Stimulated activated CD4-positive, alpha-beta T cell treated with anti-CD3 and anti-CD28 coated beads, Interleukin-12 subunit alpha, Interleukin-12 subunit beta, amount 100 ng/mL, for 4 hours (primary cell): ENCODE measurements at places on chromosomes 2 and 18.

DNA sequence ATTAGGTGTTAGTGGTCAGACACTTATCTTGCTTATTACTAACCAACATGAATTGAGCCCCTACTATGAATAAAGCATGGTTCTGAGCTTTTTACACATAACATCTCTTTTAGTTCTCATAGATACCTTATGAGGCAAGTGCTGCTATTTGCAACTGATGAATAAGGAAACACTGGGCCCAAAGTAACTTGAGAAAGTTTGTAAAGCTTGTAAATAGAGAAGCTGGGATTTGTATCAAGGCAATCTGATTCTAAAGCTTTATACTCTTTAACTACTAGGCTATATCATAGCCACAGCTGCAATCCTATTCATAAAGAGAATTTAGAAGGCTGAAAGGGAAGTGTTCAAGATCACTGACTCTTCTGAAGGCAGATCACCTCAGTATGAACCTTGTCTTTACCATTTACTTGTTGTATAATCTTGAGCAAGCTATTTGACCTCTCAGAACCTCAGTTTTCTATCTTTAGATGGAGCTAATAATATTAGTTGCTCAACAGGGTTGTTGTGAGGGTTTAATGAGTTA, 60.4 kb downstream of the ABCB11 start:
- no peak for DNase-seq

DNA sequence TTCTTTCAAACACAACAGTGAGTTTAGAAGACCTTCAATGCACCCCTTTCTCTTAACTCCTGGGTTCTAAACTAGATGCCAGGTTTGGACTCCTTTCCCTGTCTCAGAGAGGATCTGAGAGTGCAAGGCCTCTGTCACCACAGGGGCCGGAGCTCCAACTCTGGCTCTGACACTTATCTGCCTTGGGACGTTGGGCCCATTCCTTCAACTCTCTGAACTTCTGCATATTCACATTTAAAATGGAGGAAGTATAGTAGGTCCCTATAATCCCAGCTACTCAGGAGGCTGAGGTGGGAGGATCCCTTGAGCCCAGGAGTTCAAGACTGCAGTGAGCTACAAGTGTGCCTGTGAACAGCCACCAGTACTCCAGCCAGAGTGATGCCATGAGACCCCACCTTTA, 44.1 kb upstream of the ZFP36L2 start:
- no peak for DNase-seq

GRCh38 chr2:202121532-202122162, 48.6 kb downstream of the KIAA2012 start:
- DNase-seq = no peak

- DNase-seq = no peak
Observed at GRCh38 chr2:205654878-205655605, 27.3 kb upstream of the NRP2 start.

DNA sequence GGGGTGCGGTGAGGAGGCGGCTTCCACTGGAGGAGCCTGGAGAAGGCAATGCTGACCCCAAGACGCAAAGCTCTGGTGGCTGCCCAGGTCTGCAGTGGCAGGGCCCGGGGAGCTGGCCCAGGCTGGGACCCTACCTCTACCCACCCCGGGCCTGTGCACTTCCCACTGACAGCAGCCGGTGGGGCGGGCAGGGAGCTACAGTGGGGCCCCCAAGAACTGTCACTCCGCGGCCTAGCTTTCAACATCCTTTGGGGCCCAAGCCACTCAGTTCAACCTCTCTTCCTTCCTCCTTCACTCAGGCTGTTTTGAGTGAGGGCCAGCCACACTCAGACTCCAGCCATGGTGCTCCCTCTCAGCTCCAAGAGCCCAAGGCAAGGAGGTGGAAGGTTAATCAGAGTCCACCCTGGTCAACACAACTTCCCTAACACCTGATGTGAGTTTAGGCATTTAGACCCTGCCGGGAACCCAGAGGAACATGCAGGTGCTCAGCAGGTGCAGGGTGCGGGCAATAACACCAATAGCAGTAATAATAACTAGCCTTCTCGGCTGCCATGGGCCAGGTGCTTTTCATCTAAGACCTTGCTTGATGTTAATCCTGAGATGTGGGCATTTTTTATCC, 93.6 kb downstream of the ZFP36L2 start:
- DNase-seq = no peak

- no peak for DNase-seq
Observed at GRCh38 chr18:79493801-79494211, 98.1 kb downstream of the NFATC1 start.

GRCh38 chr2:196208915-196209314, 37.5 kb upstream of the STK17B start:
- no peak for DNase-seq

- no peak for DNase-seq
Observed at GRCh38 chr2:205636549-205637319, 45.6 kb upstream of the NRP2 start.

GRCh38 chr2:146579147-146579930, 1265.5 kb upstream of the ACVR2A start:
- DNase-seq = no peak

GRCh38 chr2:56801770-56802169, 618.0 kb downstream of the CCDC85A start:
- no peak for DNase-seq

- no peak for DNase-seq
Observed at GRCh38 chr2:200596774-200597570, 11.2 kb downstream of the AOX1 start.

DNA sequence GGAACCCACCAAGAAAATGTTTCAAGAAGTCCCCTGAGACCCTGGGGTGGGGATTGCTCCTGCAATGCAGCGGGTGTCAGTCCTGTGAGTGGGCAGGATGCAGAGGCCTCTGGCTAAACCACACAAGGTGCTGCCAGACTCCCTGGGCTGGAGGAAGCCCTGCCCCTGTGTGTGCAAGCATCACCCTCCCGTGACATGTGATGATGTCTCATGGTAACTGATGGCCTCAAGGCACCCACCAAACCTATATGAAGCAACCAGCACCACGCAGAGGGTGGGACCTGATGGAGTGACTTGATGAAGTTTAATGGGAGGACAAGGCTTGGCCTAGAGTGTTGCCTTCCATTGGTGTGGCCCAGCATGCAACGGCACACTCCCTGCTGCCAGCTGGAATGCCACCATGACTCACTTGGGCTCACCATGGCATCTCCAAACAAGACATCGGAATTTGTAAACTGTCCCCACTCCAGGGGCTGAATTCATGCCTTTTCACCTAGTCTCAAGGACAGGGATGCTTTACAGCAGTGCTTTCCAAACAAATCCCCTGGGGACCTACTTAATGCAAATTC, 8.7 kb upstream of the SLC14A1 start:
- DNase-seq = no peak

- no peak for DNase-seq
Observed at GRCh38 chr18:21300908-21301200, 58.8 kb downstream of the GREB1L start.

DNA sequence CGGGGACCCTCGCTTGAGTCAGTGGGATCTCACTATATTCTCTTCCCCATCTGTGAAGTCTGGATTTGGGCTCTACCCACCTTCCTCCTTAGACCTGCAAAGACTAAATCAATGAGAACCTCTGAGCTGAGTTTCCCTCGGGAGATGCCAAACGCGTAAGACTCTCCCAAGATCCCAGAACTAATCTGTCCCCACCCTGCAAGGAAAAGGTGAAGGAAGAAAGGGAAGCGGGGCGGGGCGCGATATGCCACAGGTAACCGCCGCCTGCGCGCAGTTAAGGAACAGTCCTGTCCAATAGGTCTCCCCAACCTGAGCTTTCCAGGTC, 780 bp downstream of the SRD5A2 start:
- no peak for DNase-seq

- peak; percentile 66 for DNase-seq
Observed at GRCh38 chr18:63161761-63162195, 157.8 kb downstream of the BCL2 start.

- no peak for DNase-seq
Observed at GRCh38 chr2:116987447-116987846, 827.0 kb upstream of the DDX18 start.

- DNase-seq = no peak
Observed at GRCh38 chr18:32771169-32771751, 1.6 kb downstream of the KLHL14 start.

DNA sequence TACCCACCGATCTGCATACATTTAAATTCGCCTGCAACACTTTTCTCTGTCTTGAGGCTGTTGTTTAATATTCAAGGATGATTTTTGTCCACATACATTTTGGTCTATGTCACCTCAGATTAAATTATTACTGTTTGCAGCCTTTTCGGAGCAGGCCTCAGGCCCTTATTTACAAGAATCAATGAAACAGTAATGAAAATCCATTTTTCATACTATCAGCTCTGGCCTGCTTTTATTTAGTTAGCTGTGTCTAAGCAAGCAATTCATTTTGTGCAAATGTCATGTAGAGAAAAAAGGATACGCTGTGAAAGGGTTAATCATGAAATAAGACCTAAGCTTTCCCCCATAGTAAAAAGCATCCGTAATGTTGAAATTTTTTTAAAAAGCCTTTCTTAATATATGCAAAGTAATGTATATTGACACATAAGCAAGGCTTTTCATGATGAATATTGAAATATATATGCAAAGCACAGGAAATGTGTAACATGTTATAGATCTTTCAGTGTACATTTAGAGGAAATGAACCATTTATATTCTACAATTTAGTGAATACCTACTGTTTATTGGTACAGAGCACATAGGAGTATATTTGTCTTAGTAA, 1135.3 kb upstream of the ZEB2 start:
- DNase-seq = no peak

DNA sequence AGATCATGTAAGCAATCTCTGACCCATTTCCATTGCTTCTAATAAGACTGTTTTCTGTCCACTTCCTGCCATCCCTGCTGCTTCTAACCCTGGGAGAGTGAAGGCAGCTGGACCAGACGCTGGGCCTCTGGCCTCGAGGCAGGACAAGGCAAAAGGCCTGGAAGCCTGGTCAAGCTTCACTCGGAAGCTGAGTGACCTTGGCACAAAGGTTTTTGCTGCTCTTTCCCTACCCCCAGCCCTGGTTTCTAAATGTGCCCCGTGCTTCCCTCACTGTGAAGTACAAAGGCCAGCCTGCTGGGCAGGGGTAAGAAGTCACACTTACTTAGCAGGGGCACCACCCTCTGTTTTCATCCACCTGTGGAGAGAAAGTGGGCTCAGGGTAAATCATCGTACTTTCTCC, 195.0 kb downstream of the TNS1 start:
- DNase-seq = no peak

DNA sequence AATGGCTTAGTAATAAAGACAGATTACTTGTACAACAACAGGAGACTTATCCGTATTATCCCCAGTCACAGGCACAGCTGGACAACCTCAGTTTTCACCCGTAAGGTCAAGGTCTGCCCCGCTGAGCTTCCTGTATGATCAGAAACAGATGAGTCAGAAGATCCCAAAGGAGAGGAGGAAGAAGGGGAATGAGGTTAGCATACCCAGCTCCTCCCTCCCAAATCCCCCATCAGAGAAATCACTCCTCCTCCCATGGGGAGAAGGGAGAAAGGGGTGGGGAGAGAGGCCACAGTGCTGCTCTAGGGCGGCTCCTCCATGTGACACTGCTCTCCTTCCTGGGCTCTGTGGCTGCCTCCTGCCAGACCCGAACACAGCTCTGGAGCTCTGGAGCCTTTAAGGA, 53.8 kb upstream of the SPTBN1 start:
- no peak for DNase-seq

DNA sequence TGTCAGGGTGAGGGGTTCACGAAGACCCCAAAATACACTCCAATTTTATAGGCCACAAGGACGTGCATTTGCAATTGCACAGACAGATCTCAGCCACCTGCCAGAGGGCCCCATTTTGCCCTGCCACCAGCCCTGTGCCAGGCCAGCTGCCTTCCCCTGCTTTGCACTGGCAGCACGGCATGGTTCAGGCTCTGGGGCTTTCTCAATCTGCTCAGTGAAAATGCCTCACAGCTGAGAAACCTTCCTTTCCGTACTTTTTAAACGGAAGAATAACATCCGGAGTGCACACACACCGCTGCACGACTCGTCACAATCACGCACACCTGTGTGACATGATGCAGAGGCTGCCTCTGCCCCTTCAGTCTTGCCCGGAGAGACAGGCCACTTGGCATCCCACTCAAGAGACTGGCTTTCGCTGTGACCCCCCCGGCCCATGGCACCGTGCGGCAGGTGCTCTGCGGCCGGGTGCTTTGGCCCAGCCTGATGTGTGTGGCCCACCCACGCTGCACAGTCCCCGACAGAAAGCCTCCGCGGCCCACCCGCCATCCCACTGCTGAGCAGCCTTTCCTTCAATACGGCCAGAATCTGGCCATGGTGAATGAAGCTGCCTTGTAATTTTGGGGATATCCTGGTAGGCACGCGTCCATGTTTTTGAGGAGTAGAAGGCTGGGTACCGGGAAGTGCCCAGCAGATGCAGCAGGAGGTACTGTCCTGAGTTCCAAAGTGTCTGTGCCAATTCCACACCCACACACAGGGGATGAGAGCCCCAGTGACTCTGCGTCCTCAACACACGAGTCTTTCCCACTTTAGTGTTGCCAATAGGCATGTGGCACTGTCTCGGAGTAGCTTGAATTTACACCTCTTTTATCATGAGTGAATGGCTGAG, 88.8 kb downstream of the USP40 start:
- no peak for DNase-seq

GRCh38 chr2:119352357-119352756, 14.3 kb downstream of the C2orf76 start:
- no peak for DNase-seq

- DNase-seq = no peak
Observed at GRCh38 chr2:42430188-42430587, 63.6 kb downstream of the KCNG3 start.

GRCh38 chr2:241184901-241185300, 3.6 kb upstream of the ANO7 start:
- DNase-seq = no peak

GRCh38 chr2:164141271-164141670, 405.5 kb upstream of the FIGN start:
- no peak for DNase-seq

GRCh38 chr2:39938035-39938835, 159.2 kb upstream of the THUMPD2 start:
- DNase-seq = no peak
